ENCODE measurements at places on chromosomes 2 and 18. TPM values are rescaled to one million over a fixed set of nuclear protein-coding genes. Genes with fewer than 3 reads are reported as not detected.
A peak's percentile ranks its signal among the peaks of the same experiment; 100 is the strongest.

DNA sequence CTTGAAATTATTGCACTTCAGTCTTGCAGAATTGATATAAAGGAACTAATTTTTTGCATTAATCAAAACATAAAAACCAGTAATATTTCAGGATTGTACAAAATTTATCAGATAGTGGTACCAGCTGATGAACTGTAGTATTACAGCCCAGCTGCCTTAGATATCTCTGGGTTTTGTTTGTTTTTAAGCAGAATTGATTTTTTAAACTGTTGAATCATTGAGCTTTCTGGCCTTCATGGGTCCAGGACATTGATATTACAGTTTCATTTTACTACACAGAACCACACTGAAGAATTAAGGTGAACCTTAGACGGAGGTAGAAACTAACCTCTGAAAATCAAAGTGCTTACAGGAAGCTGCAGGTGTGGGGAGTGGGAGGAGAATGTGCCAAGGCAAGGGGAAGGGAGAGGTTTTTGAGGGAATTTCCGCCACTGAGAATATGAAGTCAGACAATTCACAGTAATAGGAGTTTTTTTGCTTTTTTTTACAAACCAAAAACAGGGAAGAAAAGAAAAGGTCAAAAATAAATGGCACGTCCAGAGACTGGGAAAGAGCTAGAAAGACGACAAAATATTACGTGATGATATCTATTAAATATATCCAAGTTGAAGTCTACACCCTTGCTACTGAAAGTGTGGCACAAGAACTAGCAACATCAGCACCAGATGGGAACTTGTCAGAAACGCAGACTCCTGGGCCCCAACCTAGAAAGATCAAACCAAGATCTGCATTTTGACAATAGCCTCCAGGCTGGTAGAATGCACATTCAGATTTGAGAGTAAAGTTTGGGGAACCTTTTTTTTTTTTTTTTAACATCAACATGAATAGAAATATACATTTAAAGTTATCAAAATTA is 40.8 kb upstream of the SPAG16 start:
- no peaks in the 10 kb centered on the region for H3K27me3 ChIP-seq
- H3K4me1 ChIP-seq: peaks cover 7% of the 10 kb centered on the region

DNA sequence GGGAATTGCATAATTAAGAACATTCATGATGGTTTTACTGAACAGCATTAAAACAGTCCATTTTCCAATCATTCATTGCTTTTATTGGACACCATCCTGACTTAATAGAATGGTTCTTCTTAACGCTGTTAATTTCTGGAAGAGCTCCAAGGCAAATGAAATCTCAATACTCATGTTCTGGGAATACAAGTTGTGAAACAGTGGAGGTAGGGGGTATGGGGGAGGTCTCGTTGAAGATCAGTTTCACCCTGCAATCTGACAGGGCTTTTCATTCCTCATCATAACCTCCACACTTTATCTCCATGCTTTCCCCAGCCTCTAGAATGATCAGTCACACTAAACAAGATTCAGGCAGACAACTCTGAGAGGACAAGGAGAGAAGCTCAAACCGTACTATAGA is 113.6 kb downstream of the ETAA1 start:
- H3K27me3 ChIP-seq: no peaks in the 10 kb centered on the region
- no peak overlapping the region for H3K27ac ChIP-seq
- no peaks in the 10 kb centered on the region for H3K4me1 ChIP-seq
- no peak for DNase-seq
- H3K4me3 ChIP-seq: no peak overlapping the region

The CCNYL1 gene
- total RNA-seq: 6.2 TPM

The VWA3B gene
- total RNA-seq: not detected

DNA sequence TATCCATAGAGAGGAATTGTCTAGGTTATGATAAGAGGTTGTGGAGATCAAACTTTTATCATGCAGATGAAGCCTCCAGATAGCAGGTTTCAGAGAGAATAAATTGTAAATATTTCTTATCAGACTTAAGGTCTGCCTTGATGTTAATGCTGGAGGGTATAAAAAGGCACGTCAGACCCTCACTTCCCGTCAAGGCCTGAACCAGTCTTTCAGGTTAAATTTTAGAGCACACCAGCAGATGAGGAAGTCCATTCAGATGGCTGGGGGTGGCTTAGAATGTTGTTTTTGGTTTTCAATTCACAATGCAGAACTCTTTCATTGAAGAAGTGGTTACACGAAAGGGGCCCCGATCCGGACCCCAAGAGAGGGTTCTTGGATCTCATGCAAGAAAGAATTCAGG is 144.4 kb upstream of the FBXO11 start:
- H3K27ac ChIP-seq: no peak overlapping the region
- H3K27me3 ChIP-seq: no peaks in the 10 kb centered on the region
- H3K4me1 ChIP-seq: no peaks in the 10 kb centered on the region
- H3K4me3 ChIP-seq: no peak overlapping the region

DNA sequence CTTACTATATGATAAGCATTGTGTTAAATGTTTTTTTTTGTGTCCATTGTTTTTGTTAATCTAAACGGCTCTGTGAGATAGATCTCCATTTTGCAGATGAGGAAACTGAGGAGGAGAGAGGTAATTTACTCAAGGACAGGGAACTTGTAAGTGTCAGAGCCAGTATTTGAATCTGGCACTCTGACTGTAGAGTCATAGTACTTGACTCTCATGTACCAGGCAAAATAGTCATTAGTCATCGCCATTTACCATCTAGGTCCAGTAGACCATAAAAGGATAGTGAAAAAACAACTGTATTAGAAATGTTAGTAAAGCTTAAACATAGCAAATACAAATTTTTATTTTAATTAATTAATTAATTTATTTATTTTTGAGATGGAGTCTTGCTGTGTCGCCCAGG is 4.8 kb downstream of the PSMD14 start:
- H3K4me1 ChIP-seq: peaks cover 15% of the 10 kb centered on the region
- DNase-seq: no peak
- H3K36me3 ChIP-seq: no peaks in the 10 kb centered on the region
- no peak overlapping the region for H3K27ac ChIP-seq

GRCh38 chr2:105361102-105361889 is 24.0 kb downstream of the C2orf49 start:
- H3K4me1 ChIP-seq: no peaks in the 10 kb centered on the region
- H3K27me3 ChIP-seq: no peaks in the 10 kb centered on the region
- H3K36me3 ChIP-seq: peaks cover 96% of the 10 kb centered on the region
- no peak for DNase-seq
- no peak overlapping the region for H3K4me3 ChIP-seq

DNA sequence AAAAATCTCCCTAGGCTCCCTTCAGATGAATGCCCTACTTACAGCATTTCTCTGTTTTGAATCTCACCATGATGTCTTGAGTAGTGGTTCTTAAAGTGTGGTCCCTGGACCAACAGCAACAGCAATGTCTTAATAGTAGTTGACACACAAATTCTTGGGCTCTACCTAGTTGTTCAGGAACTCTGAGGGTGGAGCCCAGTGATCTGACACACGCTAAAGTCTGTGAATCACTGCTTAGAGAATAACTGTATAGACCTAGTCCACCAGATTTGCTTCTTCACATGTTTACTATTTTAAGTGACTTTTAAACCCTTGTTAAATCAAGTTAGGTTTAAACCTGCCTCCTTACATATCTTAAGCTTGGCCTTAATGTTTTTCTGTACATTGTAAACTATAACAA is 47.6 kb upstream of the ARHGAP15 start:
- H3K4me1 ChIP-seq: no peaks in the 10 kb centered on the region
- no peaks in the 10 kb centered on the region for H3K27me3 ChIP-seq
- no peak for DNase-seq
- H3K27ac ChIP-seq: no peak overlapping the region
- H3K4me3 ChIP-seq: no peak overlapping the region
- no peaks in the 10 kb centered on the region for H3K36me3 ChIP-seq

GRCh38 chr2:56314796-56315195 is 131.0 kb downstream of the CCDC85A start:
- no peak for DNase-seq
- peak overlapping the region; percentile 9 for H3K27ac ChIP-seq
- no peaks in the 10 kb centered on the region for H3K36me3 ChIP-seq
- no peak overlapping the region for H3K4me3 ChIP-seq
- no peaks in the 10 kb centered on the region for H3K27me3 ChIP-seq
- peaks cover 6% of the 10 kb centered on the region for H3K4me1 ChIP-seq

GRCh38 chr2:219149667-219150066 is 10.9 kb downstream of the NHEJ1 start:
- no peak overlapping the region for H3K4me3 ChIP-seq
- H3K36me3 ChIP-seq: peaks cover 10% of the 10 kb centered on the region

All from right atrium auricular region (tissue), 2 donors.